ENCODE measurements at places on chromosomes 7 and 10.

GRCh38 chr7:120959929-120960484 lies 9.4 kb downstream of the ING3 start:
- no peak for DNase-seq

GRCh38 chr7:144818511-144818910 lies 17.3 kb downstream of the TPK1 start:
- no peak for DNase-seq

GRCh38 chr7:124956160-124956559 lies 26.5 kb upstream of the POT1 start:
- DNase-seq: no peak

DNA sequence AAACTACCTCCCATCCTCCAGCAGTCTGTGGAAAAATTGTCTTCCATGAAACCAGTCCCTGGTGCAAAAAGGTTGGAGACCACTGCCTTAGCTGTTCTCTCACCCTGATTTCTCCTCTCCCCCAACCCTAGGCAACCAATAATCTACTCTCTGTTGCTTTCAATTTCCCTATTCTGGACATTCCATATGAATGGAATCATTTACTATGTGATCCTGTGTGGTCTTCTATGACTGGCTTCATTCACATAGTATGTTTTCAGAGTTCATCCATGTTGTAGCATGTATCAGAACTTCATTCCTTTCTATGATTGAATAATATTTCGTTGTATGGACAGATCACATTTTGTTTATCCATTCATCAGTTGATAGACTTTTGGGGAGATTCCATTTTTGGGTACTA lies 38.3 kb upstream of the DLG5 start:
- DNase-seq: no peak

DNA sequence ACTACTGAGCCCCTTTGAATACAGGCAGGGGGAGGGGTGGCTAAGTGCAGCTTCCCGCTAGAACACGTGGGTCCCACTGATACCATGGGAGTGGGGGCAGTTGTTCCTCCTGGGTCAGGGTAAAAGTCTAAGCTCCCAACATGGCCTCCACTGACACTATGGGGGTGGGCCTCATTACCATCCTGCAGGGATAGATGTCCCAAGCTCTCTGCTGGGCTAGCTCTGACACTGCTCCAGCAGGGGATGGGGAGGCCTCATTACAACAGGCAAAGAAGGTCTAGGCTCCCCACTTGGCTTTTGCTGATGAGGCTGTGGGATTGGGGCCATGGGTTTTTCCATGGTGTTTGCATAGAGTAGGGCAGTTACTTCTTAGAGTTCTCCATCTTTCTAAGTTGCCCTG lies 51.5 kb downstream of the STK17A start:
- DNase-seq: no peak

DNA sequence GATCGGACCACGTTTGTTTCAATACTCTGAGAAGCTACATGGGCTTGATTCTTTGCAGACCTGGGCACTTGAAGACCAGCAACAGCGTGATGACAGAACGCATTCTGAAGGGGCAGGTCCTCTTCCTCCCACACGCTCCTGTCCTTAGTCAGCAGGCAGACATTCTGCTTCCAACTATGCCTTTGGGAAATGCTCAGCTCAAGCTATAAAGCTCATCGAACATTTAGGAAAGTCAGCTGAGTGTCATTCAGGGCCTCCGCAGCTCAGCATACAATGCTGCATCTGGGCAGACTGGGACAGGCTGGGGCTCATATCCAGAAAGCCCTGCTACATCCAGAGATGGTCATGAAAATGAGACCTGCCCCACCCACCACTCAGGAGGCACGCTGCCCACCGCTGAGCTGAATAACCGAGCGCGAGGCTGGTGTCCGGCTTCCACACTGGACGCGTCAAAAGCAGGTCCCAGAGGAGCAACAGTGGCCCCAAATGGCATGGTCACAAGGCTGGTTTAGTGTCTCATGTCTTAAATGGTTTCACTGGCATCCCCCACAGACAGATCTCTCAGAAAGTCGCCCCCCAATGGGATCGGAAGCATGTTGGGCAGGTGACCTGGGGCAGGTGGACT lies 274.0 kb downstream of the DNAJB6 start:
- DNase-seq: no peak

All from HFFc6 (cell line).